Dermis microvascular lymphatic vessel endothelial cell (primary cell): ENCODE measurements at places on chromosomes 4 and X.

GRCh38 chr4:114688059-114688458, 89.5 kb downstream of the UGT8 start:
- DNase-seq, result no peak

DNA sequence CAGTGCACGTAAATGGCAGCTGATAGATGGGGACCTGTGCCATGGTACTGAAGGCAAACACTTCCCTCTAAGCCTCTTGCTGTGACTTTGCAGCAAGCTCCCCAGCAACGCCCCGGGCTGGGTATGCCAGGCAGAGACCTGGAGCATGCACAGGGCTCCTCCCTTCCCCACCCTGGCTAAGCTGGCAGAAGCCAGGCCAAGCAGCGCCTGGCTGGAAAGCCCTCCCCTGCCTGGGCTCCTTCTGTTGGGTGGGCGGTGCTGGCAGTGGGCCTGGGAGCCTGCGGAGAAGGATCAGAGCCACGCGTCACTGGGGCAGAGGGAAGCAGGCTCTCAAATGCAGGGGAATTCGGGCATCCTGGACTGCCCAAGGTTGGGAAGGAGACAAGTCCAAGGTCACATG, 3.6 kb downstream of the ATP2B3 start:
- no peak for DNase-seq

GRCh38 chr4:76022677-76023076, 620 bp downstream of the CXCL10 start:
- DNase-seq, result no peak

- no peak for DNase-seq
These were observed 842.8 kb downstream of the CCSER1 start for GRCh38 chr4:90970021-90970420.

DNA sequence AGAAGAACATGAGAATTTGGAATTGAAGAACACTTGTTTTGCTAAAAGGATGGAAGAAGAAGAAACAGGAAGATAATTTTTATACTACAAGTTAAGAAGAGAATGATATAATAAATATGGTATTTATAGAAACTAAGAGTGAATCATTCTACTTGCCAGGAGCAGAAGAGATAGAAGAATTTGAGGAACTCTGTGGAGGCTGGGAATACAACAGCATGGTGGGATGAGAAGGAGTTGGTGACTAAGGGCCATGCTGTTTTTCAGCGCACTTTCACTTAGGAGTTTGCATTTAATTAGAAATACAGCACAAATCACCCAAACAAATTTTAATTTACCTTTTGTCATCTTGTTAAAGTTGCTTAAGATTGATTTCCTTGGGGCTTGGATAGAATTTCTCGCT, 20.5 kb downstream of the HADH start:
- no peak for DNase-seq

DNA sequence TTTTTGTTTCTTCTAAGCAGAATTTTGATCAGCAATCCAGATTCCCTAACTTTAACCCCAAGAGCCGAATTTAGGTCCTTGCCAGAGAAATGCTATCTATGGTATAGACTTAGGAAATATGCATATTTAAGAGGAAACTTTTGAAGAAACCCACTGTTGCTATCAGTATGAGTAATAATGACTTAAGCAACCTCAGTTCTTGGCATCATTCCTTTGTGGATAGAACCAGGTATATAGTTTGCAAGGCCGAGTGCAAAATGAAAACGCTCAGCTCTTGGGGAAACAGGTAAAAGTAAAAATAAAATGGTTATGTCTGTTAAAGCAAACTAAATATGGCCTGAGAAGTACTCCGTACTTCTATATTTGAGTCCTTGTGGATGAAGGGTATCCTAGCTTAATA, 78.1 kb downstream of the ARSF start:
- DNase-seq, result no peak

DNA sequence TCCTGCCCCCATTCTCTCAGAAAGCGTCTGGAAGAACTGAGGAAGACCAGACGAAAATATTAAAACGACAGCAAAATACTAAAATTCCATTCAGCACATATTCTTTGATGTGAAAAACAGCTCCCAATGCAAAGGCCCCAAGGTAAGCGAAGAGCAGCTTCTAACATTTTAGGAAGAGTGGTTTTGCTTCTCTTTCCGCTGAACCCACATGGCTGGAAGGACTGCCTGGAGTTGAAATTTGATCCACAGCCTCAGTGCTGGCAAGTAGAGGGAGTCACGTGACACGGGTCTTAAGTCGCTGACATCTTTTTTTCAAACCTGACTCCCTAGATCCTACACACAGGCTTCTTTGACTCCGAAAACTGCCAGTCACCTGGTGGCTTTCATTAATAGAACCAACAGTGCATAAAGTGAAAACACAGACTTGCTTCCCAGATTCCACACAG, at the start of gene FAM13A:
Gene FAM13A, minus strand, starts transcription at position 233 of the 446 bp plus-strand sequence. Its CDS starts 221 bp downstream, at position 12.
- DNase-seq, result peak; percentile 54

DNA sequence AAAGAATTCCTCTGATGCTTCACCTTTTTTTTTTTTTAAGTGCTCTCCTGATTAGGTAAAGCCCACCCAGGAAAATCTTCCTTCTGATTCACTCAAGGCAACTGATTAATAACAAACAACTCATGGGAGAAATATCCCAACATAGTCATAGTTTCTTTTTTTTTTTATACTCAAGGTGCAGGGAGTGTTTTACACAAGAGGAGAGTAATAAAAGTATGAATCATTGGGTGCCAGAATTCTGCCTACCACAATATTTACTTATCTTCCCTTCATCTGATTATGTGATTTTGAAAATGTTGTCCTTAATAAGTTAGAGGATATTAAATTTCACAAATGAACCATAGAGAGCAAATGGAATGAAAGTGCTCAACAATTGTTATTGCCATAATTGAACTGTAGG, 329.9 kb downstream of the TECRL start:
- no peak for DNase-seq

DNA sequence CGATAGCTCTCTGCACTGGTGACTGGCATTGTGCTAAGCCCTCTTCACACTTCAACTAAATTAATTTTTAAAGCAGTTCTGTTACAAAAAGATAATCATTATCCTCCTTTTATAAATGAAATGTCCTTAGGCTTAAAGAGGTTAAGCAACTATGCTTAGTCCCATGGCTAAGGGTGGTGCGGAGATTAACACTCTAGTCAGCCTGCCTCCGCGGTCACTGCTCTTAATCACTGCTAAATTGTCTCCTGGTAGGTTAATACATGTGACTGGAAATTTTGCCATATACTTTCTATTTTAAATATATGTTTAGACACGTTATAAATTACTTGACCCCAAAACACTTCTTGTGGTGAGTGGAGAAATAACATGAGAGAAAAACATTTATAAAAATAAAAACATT, 473.7 kb downstream of the CENPC start:
- DNase-seq, result no peak

DNA sequence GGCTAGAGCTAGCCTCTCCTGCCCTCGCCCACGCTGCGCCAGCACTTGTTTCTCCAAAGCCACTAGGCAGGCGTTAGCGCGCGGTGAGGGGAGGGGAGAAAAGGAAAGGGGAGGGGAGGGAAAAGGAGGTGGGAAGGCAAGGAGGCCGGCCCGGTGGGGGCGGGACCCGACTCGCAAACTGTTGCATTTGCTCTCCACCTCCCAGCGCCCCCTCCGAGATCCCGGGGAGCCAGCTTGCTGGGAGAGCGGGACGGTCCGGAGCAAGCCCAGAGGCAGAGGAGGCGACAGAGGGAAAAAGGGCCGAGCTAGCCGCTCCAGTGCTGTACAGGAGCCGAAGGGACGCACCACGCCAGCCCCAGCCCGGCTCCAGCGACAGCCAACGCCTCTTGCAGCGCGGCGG, at the start of gene AR:
Gene AR, plus strand, starts transcription at position 204 of the 400 bp plus-strand sequence. CDS start 1,126 bp downstream, outside the sequence.
- DNase-seq, result no peak

GRCh38 chr4:119525005-119525749, 103.4 kb downstream of the PDE5A start:
- peak; percentile 91 for DNase-seq

GRCh38 chr4:84916227-84916626, 50.3 kb downstream of the WDFY3 start:
- DNase-seq, result no peak

DNA sequence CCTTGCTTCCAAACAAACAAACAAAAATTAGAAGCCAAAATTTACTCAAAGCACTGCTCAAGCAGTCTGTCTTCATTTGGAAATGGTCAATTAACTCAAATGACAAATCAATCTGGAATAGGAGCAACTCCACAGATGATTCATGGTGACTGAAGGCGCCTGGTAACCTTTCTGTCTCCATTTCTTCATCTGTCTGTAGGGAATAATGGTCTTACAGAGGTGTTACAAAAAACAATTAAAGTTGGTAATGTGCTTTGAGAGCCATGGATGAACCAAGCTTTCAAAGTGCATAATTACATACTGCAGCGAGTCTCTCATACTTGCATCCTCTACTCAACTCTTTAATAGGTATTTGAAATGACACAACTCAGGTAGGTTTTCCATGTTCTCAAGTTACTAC, 38.3 kb upstream of the STAG2 start:
- DNase-seq, result no peak

- no peak for DNase-seq
These were observed 132.7 kb downstream of the CPZ start for GRCh38 chr4:8725071-8725841.

GRCh38 chr4:15587649-15588048, 67.5 kb downstream of the FBXL5 start:
- no peak for DNase-seq

DNA sequence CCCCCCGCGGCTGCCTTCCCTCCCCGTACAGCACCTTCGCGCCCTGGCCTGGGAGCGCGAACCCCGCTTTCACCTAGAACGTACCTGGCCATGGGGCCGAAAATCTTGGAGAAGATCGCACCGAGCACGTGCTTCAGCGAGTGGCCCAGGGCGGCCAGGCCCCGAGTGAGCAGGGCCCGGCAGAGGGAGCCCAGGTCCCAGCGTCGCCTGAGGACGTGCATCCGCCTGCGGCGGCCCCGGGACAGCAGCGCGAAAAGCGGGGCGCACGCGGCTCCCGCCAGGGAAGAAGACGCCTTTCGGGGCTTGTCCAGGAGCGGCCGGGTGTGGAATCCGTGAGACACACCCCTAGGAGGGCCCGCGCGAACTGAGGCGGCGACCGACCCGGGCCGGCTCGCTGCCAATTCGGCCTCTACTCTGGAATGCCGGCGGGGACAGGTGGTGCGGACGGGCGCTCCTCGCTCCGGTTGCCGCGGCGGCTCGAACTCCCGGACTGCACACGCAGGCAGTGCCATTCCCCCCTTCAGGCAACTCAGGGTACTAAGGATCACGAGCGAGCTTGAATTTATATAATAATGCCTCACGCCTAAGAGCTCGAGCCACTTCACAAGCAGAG, at the start of gene HS6ST2:
Gene HS6ST2, minus strand, starts transcription at position 539 of the 613 bp plus-strand sequence.
- DNase-seq, result no peak

GRCh38 chr4:173507471-173508385, 22.3 kb downstream of the HAND2 start:
- no peak for DNase-seq

DNA sequence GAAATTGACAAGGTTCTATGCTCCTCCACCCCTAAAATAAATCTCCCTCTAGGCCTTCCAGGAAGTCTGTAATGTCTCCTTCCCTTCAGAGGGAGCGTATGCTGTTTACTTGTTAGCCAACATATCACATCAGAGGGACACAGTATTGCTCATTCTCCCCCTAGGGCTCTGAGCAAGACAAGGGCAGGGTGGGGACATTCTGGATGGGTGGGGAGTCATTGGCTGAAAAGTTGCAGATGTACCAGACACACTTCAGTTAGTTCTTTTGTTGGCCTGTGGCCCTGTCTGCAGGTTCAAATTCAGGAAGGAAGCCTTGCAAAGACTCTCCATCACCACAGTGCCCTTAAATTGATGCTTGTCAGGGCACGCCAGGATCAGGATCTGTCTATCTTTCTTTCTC, 106.3 kb upstream of the TEX13D start:
- no peak for DNase-seq

DNA sequence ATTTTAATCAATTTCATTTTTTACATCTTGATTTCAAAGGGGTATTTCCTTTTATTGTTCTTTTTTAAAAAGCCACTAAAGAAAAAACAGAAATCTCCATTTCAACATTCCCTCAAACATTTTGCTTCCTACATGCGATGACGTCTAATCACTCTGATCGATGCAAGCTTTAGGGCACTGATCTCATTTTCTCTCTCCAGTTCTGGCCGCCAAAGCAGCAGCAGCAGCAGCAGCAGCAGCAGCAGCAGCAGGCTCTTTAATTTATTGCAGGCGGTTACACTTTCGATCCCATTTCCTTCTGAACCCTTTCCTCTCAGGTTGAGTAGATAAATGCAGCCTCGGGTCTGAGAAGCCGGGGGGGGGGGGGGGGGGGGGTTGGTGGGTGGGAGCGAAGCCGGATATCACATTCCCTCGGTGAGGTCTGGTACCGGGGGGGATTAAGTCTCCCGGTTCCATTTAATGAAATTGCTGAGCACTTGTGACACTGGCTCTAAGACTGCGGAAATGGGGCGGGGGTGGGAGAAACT, 3.4 kb upstream of the PCDH7 start:
- DNase-seq, result no peak

DNA sequence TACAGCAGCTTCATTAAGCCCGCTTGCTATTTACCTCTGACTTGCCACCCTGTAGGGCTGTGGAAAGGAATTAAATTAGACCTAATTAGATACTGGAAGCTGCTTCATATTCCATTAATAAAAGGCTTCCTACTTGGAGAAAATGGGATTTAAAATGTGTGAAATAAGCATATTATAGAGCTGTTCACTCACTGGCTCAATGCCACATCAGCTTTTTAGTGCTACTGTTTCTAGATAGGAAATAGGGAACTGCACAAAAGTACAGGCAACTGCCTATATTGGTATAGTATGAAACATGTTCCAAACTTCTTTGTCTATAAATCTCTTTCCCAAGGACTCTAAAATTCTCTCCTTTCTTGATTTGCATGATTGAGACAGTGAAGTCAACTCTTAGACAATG, 407.9 kb upstream of the AADAT start:
- no peak for DNase-seq

DNA sequence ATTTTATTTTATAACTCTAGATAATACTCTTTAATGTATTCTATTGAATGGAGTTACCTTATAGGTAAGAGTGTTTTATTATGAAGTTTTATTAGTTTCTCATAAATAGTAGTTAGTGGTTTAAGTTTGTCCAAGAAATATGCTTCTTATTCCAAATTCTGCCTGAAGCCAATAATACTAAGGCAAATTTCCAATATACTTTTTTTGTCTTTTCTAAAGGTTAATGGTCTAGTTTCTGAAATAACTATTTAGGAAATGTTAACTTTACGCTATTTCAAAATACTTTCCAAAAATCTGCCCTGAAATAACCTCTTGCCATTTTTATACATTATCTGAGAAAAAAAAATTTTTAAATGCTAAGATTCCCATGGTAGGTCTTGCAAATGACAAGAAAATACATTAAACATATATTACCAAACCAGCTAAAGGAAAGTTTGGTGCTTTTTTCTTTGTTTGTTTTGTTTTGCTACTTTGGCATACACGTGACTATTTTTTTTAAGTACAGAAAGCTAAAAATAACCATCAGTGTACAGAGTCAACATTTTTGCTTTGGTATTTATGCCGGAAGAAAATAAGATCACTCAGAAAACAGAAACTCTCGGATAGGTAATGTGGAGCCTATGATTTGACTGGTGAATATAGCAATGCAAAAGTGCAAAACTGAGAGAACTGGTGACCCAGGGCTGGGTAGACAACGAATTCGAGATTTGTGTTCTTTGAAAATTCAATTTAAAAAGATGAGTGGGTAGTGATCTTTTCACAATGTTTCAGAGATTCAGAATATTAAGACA, 29.8 kb downstream of the PCDH18 start:
- DNase-seq, result no peak

GRCh38 chrX:135437867-135438733, 16.4 kb downstream of the SMIM10L2A start:
- DNase-seq, result no peak
